Neural crest cell (in vitro differentiated cells): ENCODE measurements at places on chromosomes 7 and 10.

- no peak for DNase-seq
Measured at GRCh38 chr10:69703766-69704630, 74.0 kb downstream of the FAM241B start.

GRCh38 chr10:86440874-86441843 lies 74.6 kb upstream of the GRID1 start:
- no peak for DNase-seq

DNA sequence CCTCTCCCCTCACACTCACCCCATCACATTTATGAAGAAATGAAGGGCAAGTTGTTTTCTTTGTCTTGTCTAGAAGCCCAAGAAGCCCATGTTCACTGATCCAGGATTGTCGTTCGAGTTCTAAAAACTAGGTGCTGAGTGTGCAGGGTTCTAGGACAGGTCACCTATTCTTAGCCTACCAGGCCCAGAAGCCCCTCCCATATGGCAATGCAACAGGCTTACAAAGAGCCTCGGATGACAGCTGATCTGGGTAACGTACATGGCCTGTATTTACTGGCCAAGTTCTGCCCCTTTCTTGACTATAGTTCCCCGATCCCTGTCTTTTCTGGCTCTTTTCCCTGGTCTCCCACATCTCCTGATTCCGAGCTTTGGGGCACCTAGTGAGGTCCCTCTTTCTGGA lies 160.9 kb downstream of the FZD1 start:
- no peak for DNase-seq

- no peak for DNase-seq
Measured at GRCh38 chr10:111126077-111126476, 49.2 kb downstream of the ADRA2A start.

GRCh38 chr10:49331431-49331830 lies 32.5 kb downstream of the C10orf71 start:
- no peak for DNase-seq

DNA sequence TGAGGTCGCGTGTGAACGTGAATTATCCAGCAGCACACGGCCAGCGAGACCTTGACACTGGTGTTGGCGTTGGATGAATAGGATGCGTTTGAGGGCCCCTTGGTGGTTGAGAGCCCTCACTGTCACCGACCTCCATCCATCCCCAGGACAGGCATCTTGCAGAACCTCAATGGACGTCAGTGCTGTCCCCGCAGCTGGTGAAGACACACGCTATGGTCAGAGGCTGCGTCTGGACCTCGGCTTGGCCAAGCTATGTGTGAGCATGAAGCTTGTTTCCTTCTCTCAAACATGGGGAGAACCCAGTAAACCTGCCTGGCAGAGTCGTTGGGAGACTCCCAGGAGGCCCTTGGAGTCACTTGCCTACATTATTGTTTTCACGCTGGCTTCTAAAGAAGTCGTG lies 229.2 kb downstream of the ADARB2 start:
- DNase-seq: no peak

DNA sequence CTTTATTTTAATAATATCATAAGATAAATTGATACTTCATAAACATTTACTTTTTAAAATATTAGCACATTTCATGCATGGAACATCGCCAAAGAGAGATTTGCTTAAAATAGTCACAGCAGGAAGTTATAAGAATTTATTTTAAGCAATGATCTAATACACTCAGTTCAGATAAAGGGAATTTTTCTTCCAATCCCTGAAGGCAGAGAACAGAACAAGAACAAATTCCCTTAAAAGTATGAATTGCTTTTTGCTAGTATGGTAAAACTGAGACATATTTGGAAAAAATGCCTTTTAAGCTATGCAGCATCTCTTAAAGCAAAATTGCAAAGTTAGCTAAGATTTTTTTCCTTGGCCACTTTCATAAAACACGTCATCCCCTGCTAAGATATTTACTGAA lies 91.0 kb downstream of the SEMA3D start:
- no peak for DNase-seq

- DNase-seq: no peak
Measured at GRCh38 chr7:101943889-101944600, 126.6 kb downstream of the CUX1 start.

GRCh38 chr10:90738885-90739284 lies 119.0 kb downstream of the HTR7 start:
- DNase-seq: no peak

DNA sequence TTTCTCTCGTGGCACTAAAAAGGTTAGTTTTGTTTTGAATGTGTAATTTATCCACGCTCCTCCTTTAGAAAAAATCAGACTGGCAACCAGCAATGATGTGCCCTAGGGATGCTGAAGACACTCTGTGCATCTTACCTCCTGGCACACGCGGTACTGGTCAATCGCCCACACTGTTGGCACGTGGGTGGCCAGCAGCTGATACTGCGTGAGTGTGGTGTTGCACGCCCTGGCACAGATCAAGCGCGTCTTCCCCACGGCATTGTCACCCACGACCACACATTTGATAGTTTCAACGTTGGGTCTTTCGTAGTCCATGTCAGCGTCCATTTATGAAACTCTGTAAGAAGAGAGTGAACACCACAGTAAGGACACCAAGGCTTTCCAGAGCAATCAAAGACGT lies 32.8 kb downstream of the RHOBTB1 start:
- no peak for DNase-seq

DNA sequence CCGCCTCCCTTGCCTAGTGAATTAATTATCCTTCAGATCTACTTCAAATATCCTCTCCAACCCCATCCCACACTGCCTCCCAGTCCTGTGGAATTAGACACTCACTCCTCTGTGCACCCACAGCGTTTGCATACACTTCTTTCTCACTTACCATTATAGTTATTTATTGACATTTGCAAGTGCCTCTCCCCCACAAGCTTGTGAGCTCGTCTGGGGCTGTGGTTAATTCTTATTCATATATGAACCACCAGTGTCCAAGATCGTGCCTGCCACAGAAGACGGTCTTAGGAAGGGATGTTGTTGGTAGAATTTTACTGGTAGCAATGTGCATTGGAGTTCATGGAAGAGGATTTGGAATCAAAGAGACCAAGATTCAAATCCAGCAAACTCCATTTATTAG lies 68.1 kb upstream of the AOAH start:
- no peak for DNase-seq

DNA sequence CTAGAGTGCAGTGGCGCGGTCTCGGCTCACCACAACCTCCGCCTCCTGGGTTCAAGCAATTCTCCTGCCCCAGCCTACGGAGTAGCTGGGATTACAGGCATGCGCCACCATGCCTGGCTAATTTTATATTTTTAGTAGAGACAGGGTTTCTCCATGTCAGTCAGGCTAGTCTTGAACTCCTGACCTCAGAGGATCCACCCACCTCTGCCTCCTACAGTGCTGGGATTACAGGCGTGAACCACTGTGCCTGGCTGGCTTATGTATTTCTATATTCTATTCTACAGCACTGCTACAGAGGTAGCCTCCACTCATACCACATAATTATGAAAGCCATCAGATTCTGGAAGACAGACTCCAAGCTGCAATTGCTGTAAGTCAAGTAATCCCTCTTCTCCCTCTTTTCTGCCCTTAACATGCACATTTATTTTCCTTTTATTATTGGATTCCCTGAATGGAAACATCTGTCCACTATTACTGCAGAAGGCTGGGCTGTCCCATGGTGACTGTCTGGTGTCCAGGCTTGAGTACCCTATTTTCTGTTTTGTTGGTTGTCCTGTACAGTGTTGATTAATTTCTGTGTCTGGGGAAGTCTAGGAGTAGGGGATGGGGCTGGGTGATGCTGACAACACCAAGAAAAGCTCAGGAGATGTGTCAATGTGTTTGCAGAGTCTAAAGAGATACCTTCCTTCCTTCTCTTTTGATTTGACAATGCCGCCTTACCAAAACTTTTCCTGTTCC lies 5.8 kb upstream of the ZNF487 start:
- no peak for DNase-seq

DNA sequence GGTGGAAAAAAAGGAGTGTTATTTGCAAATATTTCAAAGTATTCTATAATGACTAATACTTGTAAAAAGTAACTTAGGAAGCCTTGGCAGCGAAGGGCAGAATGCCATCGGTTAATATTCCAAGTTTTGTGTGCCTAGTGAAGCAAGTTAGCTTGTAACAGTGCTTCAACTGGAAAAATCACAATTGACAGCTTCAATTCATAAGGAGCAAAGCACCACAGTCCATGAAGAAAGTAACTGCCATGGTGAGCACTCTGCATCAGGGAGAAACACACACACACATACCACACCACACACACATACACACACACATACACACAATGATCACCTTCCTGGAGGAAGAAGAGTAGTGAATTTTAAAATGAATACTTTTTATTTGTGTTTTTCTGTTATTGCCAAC lies 298.3 kb downstream of the CNTNAP2 start:
- DNase-seq: no peak

DNA sequence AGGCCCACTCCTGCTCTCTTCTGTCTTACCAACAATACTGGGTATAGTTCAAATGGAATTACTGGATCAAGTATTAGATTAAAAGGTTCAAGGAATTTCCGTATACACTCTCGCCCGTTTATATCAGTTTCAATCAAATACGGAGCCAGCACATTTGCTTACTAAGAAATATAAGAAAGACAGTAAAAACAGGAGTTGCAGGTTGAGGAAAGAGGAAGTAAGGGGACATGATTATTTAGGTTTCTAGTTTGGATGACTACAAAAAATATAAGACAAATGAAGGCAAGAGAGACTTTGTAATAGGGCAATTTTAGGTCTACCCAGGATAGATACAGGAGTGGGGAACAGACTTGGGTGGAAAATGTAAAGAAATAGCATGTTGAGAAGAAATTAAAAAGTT lies 109.9 kb upstream of the ABI1 start:
- no peak for DNase-seq

- DNase-seq: no peak
Measured at GRCh38 chr10:21336476-21337170, 188.9 kb downstream of the SKIDA1 start.

DNA sequence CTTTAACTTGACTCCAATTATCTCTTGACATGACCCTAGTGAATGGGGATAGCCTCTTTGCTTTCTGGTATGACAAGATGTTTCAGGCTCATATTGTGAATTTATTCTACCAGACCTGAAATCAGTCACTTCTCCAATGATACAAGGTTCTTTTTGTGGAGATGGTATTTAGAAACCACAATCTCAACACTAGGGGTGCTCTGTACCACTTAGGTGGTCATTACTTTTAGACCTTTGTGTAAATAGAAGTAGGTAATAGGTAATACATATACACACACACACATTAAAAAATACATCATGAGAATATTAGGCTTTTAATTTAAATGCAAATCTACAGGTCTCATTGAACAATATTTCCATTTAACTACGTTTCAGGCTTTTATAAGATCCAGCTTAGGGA lies 199.0 kb upstream of the RHOBTB1 start:
- DNase-seq: no peak
